ENCODE measurements at places on chromosomes 11 and 22. TPM values are rescaled to one million over a fixed set of nuclear protein-coding genes. Genes with fewer than 3 reads are reported as not detected.

Gene ANKRD13D
- total RNA-seq: 96.1 TPM

DNA sequence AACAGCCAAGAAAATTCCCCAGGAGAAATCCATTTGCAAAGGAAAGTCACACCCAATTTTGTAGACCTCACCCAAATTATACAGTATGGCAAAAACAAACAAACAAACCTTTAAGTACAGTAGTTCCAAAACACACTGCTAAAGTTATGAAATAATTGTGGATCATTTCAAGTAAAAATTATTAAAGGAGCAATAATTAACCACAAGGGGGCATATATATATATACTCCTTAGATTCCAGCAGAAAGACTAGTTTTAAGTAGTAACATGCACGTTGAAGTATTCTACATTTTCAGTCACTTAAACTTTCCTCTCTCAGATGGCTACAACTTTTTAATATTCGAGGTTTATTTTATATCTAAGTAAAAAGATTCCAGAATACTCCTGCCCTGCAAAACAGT lies 26.8 kb downstream of the RNF141 start:
- no peak overlapping the region for H3K27ac ChIP-seq
- no peaks in the 10 kb centered on the region for H3K27me3 ChIP-seq
- peaks cover 4% of the 10 kb centered on the region for H3K4me1 ChIP-seq
- no peak for DNase-seq

Gene PPP6R2
- 45.2 TPM for total RNA-seq

Gene CASP5
- total RNA-seq: 2.0 TPM

GRCh38 chr11:122853971-122854446 lies 15.7 kb downstream of the CRTAM start:
- H3K27me3 ChIP-seq: no peaks in the 10 kb centered on the region
- no peak overlapping the region for H3K27ac ChIP-seq
- H3K4me3 ChIP-seq: no peak overlapping the region
- no peaks in the 10 kb centered on the region for H3K36me3 ChIP-seq

DNA sequence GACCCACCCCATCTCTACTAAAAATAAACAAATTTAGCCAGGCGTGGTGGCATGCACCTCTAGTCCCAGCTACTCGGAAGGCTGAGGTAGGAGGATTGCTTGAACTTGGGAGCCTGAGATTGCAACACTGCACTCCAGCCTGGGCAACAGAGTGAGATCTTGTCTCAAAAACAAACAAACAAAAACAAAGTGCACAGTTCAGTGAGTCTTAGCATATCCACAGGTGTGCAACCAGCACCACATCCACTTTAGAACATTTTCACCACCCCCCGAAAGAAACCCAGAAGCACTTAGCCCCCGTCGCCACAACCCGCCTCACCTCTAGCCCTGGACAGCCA lies 27.4 kb downstream of the MB start:
- H3K4me3 ChIP-seq: no peak overlapping the region
- H3K27me3 ChIP-seq: no peaks in the 10 kb centered on the region
- H3K27ac ChIP-seq: no peak overlapping the region
- no peaks in the 10 kb centered on the region for H3K4me1 ChIP-seq
- no peak for DNase-seq

- no peaks in the 10 kb centered on the region for H3K36me3 ChIP-seq
- no peak overlapping the region for H3K27ac ChIP-seq
- no peaks in the 10 kb centered on the region for H3K27me3 ChIP-seq
- H3K4me1 ChIP-seq: no peaks in the 10 kb centered on the region
- H3K4me3 ChIP-seq: no peak overlapping the region
Observed at GRCh38 chr11:120079750-120080610, 57.9 kb downstream of the TRIM29 start.

GRCh38 chr11:127157225-127157624 lies 156.7 kb upstream of the KIRREL3 start:
- H3K27me3 ChIP-seq: no peaks in the 10 kb centered on the region
- H3K36me3 ChIP-seq: no peaks in the 10 kb centered on the region
- H3K4me1 ChIP-seq: no peaks in the 10 kb centered on the region
- no peak overlapping the region for H3K27ac ChIP-seq
- H3K4me3 ChIP-seq: no peak overlapping the region
- DNase-seq: no peak

GRCh38 chr11:33635161-33635560 lies 65.5 kb downstream of the C11orf91 start:
- peak; percentile 53 for DNase-seq
- no peak overlapping the region for H3K4me3 ChIP-seq
- H3K4me1 ChIP-seq: no peaks in the 10 kb centered on the region

DNA sequence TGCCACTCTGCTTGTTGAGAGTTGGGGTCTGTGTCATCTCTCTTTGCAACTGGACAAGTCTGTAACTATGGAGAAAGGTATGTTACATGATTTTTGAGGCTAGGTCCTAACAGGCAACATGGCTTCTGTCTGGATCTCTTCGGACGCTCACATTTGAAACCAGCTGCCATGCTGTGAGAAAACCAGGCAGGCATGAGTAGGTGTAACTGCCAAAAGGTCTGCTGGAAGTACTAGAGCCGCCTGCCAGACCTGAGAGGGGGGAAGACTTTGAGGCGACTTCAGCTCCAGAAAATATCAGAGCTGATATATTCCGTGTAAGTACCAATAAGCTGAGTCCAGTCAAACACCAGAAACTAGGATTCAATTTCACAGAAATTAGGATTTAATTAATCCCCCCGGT lies 579.5 kb downstream of the LRRC4C start:
- H3K36me3 ChIP-seq: no peaks in the 10 kb centered on the region
- H3K4me3 ChIP-seq: no peak overlapping the region
- no peak for DNase-seq
- no peaks in the 10 kb centered on the region for H3K27me3 ChIP-seq
- H3K4me1 ChIP-seq: no peaks in the 10 kb centered on the region
- no peak overlapping the region for H3K27ac ChIP-seq

DNA sequence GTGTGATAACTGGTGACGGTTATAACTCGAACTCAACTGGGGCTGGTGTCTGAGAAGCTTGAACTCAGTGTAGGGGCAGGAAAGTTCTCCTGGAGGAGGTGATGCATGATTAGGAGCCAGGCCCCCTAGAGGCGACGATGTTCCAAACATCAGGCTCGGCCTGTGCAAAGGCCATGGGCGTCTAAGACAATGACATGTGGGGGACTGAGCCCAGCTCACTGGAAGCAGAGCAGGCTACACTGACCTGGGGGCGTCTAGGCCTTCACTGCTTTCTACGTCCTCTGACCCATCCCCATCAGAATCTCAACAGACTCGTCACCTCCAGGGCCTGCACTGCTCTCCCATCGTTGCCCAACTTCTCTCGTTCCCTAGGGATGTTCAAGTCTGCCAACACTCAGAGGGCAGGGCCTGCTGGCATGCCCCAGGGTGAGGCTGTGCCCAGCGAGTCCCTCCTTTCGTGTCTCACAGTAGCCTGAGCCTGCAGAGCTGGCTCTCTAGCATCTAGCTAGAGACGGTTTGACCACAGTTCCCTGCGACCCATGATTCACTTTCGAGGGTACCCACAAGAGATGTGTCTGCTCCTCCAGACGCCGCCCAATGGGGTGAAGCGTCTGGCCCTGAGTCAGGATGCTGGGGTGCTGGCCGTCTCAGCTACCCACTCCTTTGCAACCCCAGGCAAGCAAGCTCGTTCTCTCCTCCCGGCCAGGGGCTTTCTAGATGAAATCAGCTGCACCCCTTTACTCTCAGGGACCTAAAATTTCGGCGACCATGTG lies 1.1 kb upstream of the ATG16L2 start:
- peak overlapping the region; percentile 17 for H3K27ac ChIP-seq
- peaks cover 2% of the 10 kb centered on the region for H3K27me3 ChIP-seq
- no peaks in the 10 kb centered on the region for H3K36me3 ChIP-seq
- peak overlapping the region; percentile 46 for H3K4me3 ChIP-seq

- H3K4me1 ChIP-seq: no peaks in the 10 kb centered on the region
- H3K4me3 ChIP-seq: peak within 1 kb of the TSS; percentile 62
- no peak within 1 kb of the TSS for H3K27ac ChIP-seq
- peak; percentile 94 for DNase-seq
- H3K27me3 ChIP-seq: no peaks in the 10 kb centered on the region
- no peaks in the 10 kb centered on the region for H3K36me3 ChIP-seq
Observed at GRCh38 chr11:35943713-35944502, at the start of gene LDLRAD3. TSS of gene LDLRAD3 (plus strand) at chr11:35944062. CDS start at chr11:35944099, 37 bp downstream.

GRCh38 chr11:116931206-116931953 lies 94.0 kb upstream of the APOA1 start:
- no peaks in the 10 kb centered on the region for H3K36me3 ChIP-seq
- no peak overlapping the region for H3K4me3 ChIP-seq
- H3K4me1 ChIP-seq: no peaks in the 10 kb centered on the region
- no peak for DNase-seq
- H3K27ac ChIP-seq: no peak overlapping the region
- no peaks in the 10 kb centered on the region for H3K27me3 ChIP-seq

- DNase-seq: no peak
- H3K4me3 ChIP-seq: no peak overlapping the region
- no peaks in the 10 kb centered on the region for H3K4me1 ChIP-seq
- H3K27ac ChIP-seq: no peak overlapping the region
- H3K36me3 ChIP-seq: no peaks in the 10 kb centered on the region
- no peaks in the 10 kb centered on the region for H3K27me3 ChIP-seq
Observed at GRCh38 chr11:95793116-95793515, 2.8 kb downstream of the CEP57 start.

GRCh38 chr11:119936426-119936825 lies 201.5 kb downstream of the TRIM29 start:
- no peak for DNase-seq
- no peaks in the 10 kb centered on the region for H3K27me3 ChIP-seq
- H3K4me3 ChIP-seq: no peak overlapping the region
- no peaks in the 10 kb centered on the region for H3K4me1 ChIP-seq

GRCh38 chr22:24489011-24489410 lies 6.1 kb upstream of the UPB1 start:
- H3K27me3 ChIP-seq: no peaks in the 10 kb centered on the region
- no peak overlapping the region for H3K4me3 ChIP-seq
- no peaks in the 10 kb centered on the region for H3K36me3 ChIP-seq
- no peaks in the 10 kb centered on the region for H3K4me1 ChIP-seq

Gene STIP1
- 111 TPM for total RNA-seq

Gene LRRC56
- 1.0 TPM for total RNA-seq

DNA sequence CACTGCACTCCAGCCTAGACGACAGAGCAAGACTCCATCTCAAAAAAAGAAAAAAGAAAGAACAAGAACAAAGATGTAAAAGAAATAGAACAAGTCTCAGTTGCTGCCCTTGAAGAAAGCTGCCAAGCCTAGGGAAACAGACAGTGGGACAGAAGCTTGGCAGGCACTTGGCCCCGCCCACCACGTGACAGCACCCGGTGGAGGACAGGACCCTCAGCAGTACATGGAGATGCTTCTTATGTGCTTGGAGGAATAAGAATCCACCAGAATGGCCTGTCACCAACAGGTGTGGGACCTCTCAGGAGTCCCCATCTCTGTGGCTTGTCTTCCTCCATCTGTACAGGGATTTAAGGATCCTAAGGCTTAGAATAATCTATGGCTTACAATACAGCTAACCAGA lies 7.6 kb upstream of the TMPRSS6 start:
- DNase-seq: no peak
- H3K27ac ChIP-seq: no peak overlapping the region
- H3K36me3 ChIP-seq: no peaks in the 10 kb centered on the region
- no peaks in the 10 kb centered on the region for H3K4me1 ChIP-seq

DNA sequence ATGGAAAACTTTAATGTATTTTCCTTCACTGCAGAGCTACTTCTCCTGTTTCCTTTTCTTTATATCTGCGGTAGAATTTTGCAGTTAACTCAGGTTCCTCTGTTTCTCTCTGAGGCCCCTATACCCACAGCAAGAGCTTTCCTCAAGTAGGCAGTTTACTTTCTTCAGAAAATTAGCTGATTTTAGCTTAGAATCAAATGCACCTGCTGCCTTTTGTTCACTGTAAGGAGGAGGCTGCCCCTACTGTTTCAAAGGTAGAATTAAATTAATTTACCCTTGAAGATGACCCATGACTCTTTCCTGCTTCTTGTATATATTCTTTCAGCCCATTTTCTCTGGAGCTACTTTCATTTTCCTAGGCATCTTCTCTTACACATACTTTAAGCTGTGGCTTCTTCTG lies 68.7 kb upstream of the GDPD4 start:
- H3K27ac ChIP-seq: no peak overlapping the region
- no peaks in the 10 kb centered on the region for H3K4me1 ChIP-seq
- H3K27me3 ChIP-seq: no peaks in the 10 kb centered on the region
- no peak overlapping the region for H3K4me3 ChIP-seq
- H3K36me3 ChIP-seq: peaks cover 2% of the 10 kb centered on the region

Data from aorta (tissue), 5 donors.